ENCODE measurements at places on chromosomes 6 and 20. TPM values are rescaled to one million over a fixed set of nuclear protein-coding genes. Genes with fewer than 3 reads are reported as not detected.

GRCh38 chr20:645318-646106 is 7.5 kb downstream of the SRXN1 start:
- no peak for DNase-seq

- DNase-seq: no peak
These were observed 45.5 kb downstream of the MRPL14 start for GRCh38 chr6:44081753-44082152.

DNA sequence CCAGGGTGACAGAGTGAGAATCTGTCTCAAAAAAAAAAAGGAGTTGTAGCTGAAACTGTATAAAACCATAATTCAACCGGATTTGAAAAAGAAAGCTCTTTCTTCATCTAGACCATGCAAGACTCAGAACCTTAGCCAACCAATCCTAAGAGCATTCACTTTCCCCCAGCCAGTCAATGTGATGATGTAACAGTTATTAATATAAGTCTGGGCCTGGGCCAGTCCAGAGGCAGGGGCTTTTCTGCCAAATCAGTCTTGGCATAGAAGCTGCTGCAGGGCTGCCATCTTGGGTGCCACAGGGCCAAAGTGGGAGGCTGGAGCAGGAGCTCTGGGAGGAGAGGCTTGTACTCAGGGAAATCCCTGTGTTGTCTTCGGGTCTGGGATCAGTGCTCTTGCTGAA is 288.4 kb downstream of the CLIC5 start:
- no peak for DNase-seq

- no peak for DNase-seq
These were observed 180.1 kb upstream of the CST7 start for GRCh38 chr20:24768713-24769601.

Gene NKAIN2
- 6.4 TPM for polyA plus RNA-seq
